ENCODE measurements at places on chromosomes 7 and 10. TPM values are rescaled to one million over a fixed set of nuclear protein-coding genes. Genes with fewer than 3 reads are reported as not detected.

The MKI67 gene
- total RNA-seq: 23.2 TPM

The PRKAR2B gene
- 37.6 TPM for total RNA-seq

The SEMA4G gene
- 1.8 TPM for total RNA-seq

The SPAM1 gene
- total RNA-seq: not detected

The MYL10 gene
- total RNA-seq: not detected

The CYTH3 gene
- 9.6 TPM for total RNA-seq

The LRRC61 gene
- total RNA-seq: 3.1 TPM

The MSRB2 gene
- total RNA-seq: 4.5 TPM

The NAMPT gene
- 80.1 TPM for total RNA-seq

The KIF11 gene
- 14.5 TPM for total RNA-seq

The MYL7 gene
- not detected for total RNA-seq

The IFIT3 gene
- 8.9 TPM for total RNA-seq

The FEZF1 gene
- not detected for total RNA-seq

The LRRTM3 gene
- not detected for total RNA-seq

The GDF2 gene
- total RNA-seq: not detected

The ZNF853 gene
- 1.9 TPM for total RNA-seq

The SOSTDC1 gene
- not detected for total RNA-seq

The GPR146 gene
- total RNA-seq: 48.2 TPM

The ATG9B gene
- not detected for total RNA-seq

The RAB18 gene
- 53.9 TPM for total RNA-seq

The CALU gene
- total RNA-seq: 653 TPM

The SUN3 gene
- not detected for total RNA-seq

The CC2D2B gene
- not detected for total RNA-seq

The SHH gene
- total RNA-seq: under 0.01 TPM

The ZSCAN25 gene
- total RNA-seq: 9.6 TPM

The CPA5 gene
- total RNA-seq: not detected

The CAMK2B gene
- under 0.01 TPM for total RNA-seq

The AKR1B15 gene
- total RNA-seq: not detected

The TBL2 gene
- 69.5 TPM for total RNA-seq

The CYP2C19 gene
- not detected for total RNA-seq

The POR gene
- 85.5 TPM for total RNA-seq

The PTPN20 gene
- total RNA-seq: 0.44 TPM

The SPDYE2B gene
- not detected for total RNA-seq

The SPDYE3 gene
- total RNA-seq: not detected

The BTBD16 gene
- not detected for total RNA-seq

The GIMAP6 gene
- 136 TPM for total RNA-seq

The MTURN gene
- total RNA-seq: 6.3 TPM

The POLR2J2 gene
- total RNA-seq: 0.97 TPM

The VSTM4 gene
- total RNA-seq: 0.25 TPM

The EEPD1 gene
- total RNA-seq: 0.76 TPM

The PTPRN2 gene
- total RNA-seq: 1.9 TPM
